Myocyte (in vitro differentiated cells): ENCODE measurements at places on chromosomes 7 and 10. TPM values are rescaled to one million over a fixed set of nuclear protein-coding genes. Genes with fewer than 3 reads are reported as not detected.

GRCh38 chr10:86938260-86938659 is 19.2 kb downstream of the MMRN2 start:
- DNase-seq, result no peak

GRCh38 chr10:351770-352334 is 216.6 kb downstream of the ZMYND11 start:
- DNase-seq, result no peak

The RAB19 gene
- not detected in 2 replicates for total RNA-seq

- DNase-seq, result no peak
These were observed 511.9 kb upstream of the ZMIZ1 start for GRCh38 chr10:78556705-78557432.

The C10orf67 gene
- not detected in 2 replicates for total RNA-seq

The GATAD1 gene
- total RNA-seq, result 41.6 and 44.6 TPM in 2 replicates

The TMEM176B gene
- not detected in 2 replicates for total RNA-seq

The ERVW-1 gene
- total RNA-seq, result not detected in 2 replicates

The MACC1 gene
- total RNA-seq, result 0.05 and 0.10 TPM in 2 replicates

The HIP1 gene
- 26.7 and 59.5 TPM in 2 replicates for total RNA-seq

The CALCR gene
- not detected in 2 replicates for total RNA-seq

GRCh38 chr10:129545261-129545660 is 78.2 kb downstream of the MGMT start:
- no peak for DNase-seq

The PSD gene
- total RNA-seq, result 0.10 and 0.32 TPM in 2 replicates

DNA sequence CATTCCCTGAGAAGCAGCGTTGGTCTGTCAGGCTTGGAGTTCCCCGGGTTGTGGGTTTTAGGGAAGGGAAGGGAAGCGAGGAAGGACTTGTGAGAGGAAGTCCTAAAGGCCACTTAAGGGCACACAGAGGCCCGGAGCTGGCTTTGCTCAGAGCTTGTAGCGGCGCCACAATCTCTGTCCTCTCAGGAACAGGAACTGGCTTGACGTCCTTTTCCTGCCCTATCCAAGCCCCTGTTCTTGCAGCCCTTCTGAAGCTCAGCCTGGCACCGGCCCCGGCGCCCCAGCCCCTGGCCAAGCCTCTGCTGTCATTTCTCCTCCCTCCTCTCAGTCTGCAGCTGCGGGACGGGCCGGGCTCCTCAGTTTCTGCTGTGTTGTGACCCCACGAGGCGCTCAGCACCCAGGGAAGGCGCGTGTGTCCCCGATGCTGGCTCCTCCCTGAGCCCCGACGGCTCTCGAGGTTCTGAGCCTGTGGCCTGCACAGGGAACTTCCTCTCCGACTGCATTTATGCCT is at the start of gene GIMAP8:
Gene GIMAP8 (plus strand): TSS at position 140 of the 511 bp plus-strand sequence. CDS start 16,069 bp downstream, outside the sequence.
- DNase-seq, result peak; percentile 9

The MMRN2 gene
- 0.94 and 1.0 TPM in 2 replicates for total RNA-seq

GRCh38 chr10:42959833-42960232 is 117.0 kb upstream of the RET start:
- DNase-seq, result no peak

GRCh38 chr10:117553815-117554172 is 11.2 kb downstream of the EMX2 start:
- DNase-seq, result no peak

The CNPY1 gene
- 0.68 and 2.2 TPM in 2 replicates for total RNA-seq

The SPDYE16 gene
- 0.11 and 1.8 TPM in 2 replicates for total RNA-seq

DNA sequence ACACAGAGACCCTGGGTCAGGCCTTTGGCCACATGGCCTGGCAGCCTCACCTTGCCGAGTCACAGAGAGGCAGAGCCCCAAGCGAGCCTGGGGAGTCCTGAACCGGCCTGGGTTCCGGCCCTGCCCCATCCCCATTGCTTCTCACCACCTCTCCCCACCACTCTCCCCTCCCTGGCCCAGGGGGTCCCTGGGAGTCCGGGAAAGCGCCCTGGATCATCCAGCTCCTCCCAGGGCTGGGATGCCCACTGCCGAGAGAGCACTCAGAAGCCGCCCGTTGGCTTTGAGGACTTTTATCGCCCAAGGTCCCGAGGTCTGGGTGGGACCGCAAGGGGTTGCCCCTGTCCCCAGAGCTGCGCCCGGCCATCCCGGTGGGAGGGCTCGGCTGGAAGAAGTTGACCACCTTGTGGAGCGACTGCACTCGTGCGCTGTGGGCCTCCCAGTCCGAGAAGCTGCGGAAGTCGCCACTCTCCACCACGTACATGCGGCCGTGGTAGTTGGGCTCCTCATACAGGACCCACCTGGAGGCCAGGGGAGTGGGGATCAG is 8.1 kb downstream of the CRYGN start:
- no peak for DNase-seq

DNA sequence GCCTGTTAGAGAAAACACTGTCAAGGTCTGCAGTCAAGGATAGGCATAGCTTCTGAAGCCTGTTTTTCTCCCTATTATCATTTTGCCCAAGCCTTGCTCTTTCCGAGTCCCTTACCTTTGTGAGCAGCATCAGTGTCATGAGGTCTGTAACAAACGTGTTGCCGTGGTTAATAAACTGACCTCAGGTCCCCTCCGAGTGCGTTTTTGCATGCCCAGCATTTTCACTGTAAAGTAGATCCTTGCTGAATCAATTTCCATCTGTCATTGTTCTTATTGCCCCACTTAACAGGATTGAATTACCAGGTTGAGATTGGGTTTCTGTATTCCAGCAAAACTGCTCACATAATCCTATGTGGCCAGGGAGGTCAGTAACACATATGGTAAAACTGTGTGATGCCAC is 110.3 kb downstream of the ZNF248 start:
- no peak for DNase-seq

DNA sequence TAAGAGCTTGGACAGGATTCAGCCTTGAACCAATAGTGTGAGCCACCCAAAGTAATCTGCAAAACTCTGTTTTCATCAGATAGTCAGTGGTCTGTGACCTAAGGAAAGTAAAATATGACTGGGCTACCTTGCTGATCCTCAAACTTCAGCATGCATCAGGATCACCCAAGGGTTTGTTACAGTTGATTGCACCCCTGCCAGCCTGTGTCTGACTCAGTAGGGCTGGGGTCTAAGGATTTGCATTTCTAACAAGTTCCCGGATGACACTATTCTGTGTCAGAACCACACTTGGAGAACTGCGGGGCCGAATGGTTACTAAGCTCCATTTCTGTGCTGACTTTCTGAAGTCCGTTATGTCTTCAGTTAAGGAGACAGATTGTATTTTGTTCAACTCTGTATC is 40.6 kb upstream of the TSPAN13 start:
- DNase-seq, result no peak

GRCh38 chr10:1896153-1896552 is 158.8 kb upstream of the ADARB2 start:
- DNase-seq, result no peak

The PLXDC2 gene
- 12.0 and 16.2 TPM in 2 replicates for total RNA-seq

GRCh38 chr10:48306870-48307710 is 613 bp downstream of the MAPK8 start:
- peak; percentile 58 for DNase-seq

The LIPM gene
- not detected in 2 replicates for total RNA-seq
